ENCODE measurements at places on chromosomes 4 and X.

GRCh38 chrX:74419864-74420195, 1.5 kb upstream of the SLC16A2 start:
- DNase-seq, result peak; percentile 12

GRCh38 chrX:150049647-150050046, 111.4 kb upstream of the EOLA2 start:
- no peak for DNase-seq

- DNase-seq, result no peak
These were observed 150.5 kb upstream of the DDIT4L start for GRCh38 chr4:100340512-100341485.

- DNase-seq, result no peak
These were observed 1415.8 kb upstream of the TENM3 start for GRCh38 chr4:180827232-180828009.

GRCh38 chr4:37561196-37561802, 124.9 kb downstream of the RELL1 start:
- DNase-seq, result no peak

All from stimulated activated naive CD8-positive, alpha-beta T cell treated with anti-CD3 and anti-CD28 coated beads, Interleukin-15, amount 100 ng/mL, for 72 hours (primary cell).